ENCODE measurements at places on chromosomes 11 and 22.

DNA sequence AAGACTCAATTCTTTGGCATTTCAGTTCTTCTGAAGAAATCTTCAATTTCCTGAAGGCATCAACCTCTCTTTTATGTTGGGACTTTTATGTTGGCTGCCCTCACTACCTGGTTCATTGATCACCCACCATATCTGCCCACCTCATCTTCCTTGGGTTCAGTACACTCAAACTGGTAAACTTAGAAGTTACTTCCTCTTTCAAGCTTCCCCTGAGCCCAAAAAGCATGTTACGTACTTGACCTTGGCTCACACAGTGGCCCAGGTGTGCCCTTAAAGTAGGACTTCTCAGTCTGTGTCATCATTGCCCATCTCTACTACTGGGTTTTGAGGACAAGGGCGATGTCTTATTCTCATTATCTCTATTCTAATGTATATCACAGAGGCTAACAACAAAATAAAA is 86.1 kb downstream of the GRIA4 start:
- DNase-seq: no peak

DNA sequence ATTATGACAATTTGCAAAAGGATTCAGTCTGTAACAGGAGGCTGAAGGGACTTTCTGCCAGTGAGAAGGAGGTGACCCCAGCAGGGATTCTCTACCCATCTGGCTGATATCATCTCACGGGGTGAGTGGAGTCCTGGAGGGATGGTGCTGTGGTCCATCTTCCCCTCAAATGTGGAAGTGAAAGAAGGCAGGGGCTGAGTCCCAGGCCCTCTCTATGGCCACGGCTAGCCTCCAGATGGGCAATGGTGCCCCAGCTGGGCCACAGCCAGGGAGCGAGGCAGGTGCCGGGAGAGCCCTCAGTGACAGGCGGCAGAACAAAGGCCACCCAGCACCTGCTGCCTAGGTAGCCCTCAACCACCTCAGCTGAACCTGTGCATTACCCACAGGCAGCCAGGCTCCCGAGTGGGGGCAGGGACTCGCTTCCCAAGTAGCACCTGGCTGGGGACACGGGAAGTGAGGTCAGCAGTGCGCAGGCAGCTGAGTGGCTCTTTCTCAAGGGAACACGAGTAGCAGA is 6.7 kb downstream of the NECTIN1 start:
- DNase-seq: no peak

DNA sequence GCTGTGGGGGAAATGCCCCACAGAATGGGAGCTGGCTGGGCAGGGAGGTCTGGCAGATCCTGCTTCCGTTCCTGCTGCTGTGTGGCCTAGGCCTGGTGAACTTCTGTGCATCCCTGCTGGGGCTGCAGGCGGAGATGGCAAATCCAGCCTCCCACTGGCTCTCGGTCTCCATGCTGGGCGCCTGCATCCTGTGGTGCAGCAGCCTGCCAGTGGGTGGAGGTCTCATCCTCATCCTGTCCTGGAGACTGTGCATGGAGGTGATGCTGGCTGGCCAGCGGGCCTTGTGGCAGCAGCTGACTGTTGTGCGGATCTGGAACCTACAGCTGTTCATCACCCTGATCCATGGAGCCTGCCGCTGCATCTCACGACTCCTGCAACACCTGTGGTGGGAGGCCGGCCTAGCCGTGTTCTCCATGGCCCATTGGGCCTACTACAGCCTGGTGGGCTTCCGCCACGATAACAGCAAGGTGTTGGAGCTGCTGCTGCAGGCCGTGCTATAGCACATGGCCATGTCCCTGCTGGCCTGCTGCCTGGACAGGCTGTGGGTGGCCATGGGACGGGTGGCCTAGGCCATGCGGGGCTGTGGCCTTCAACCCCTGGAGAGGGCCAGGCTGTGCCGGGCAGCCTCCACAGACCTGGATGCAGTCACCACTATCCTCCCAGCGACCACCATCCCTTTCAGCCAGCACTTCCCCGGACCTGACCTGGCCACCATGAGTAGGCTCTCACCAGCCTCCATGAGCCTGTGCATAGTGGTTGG is 8.8 kb upstream of the RPL3 start:
- no peak for DNase-seq

DNA sequence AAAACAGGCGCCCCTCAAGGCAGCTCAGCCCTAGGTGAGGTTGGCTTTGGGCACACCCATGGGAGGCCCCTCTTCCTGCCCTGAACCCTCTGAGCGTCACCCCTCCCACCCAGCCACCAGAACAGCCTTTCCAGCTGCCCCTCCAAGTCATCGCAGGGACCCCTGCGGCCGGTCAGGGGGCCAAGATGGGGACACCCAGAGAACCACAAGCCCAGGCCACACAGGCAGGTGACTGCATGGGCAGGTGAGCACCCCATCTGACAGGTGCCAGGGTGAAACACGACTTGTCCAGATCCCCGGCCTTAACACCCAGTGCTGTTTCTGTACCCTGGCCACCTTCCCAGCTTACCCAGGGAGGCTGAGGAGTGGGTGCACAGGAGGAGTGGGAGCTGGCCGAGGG is 24.6 kb upstream of the GRAMD4 start:
- no peak for DNase-seq

GRCh38 chr11:62201376-62201775 is 7.1 kb upstream of the SCGB2A1 start:
- no peak for DNase-seq

DNA sequence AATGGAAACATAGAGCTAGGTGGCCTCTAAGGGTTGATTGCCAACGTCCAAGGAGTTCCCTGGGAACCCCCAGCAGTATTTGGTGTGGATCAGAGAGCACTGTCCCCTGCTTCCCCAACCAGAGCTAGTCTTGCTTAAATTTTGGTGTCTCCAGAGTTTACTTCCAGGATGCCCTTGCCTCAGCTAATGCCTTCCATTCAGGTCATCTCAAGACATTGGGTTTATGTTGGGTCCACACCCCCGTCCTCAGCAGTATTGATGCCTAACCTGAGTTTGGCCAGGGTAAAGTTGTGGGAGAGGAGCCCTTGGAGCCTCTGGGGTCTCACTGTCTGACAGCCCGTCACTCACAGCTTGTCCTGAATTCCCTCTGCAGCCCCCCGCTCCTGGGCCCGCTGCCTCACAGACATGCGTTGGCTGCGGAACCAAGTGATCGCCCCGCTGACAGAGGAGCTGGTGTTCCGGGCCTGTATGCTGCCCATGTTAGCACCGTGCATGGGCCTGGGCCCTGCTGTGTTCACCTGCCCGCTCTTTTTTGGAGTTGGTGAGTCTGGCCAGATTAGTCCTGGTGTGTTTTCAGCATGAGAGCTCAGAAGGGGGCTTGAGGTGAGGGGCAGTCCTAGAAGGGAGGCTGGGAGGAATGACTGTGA is 1.4 kb downstream of the RCE1 start:
- no peak for DNase-seq

GRCh38 chr11:126755526-126755925 is 245.0 kb downstream of the KIRREL3 start:
- DNase-seq: no peak

GRCh38 chr22:31229402-31230079 is 17.4 kb downstream of the LIMK2 start:
- no peak for DNase-seq

DNA sequence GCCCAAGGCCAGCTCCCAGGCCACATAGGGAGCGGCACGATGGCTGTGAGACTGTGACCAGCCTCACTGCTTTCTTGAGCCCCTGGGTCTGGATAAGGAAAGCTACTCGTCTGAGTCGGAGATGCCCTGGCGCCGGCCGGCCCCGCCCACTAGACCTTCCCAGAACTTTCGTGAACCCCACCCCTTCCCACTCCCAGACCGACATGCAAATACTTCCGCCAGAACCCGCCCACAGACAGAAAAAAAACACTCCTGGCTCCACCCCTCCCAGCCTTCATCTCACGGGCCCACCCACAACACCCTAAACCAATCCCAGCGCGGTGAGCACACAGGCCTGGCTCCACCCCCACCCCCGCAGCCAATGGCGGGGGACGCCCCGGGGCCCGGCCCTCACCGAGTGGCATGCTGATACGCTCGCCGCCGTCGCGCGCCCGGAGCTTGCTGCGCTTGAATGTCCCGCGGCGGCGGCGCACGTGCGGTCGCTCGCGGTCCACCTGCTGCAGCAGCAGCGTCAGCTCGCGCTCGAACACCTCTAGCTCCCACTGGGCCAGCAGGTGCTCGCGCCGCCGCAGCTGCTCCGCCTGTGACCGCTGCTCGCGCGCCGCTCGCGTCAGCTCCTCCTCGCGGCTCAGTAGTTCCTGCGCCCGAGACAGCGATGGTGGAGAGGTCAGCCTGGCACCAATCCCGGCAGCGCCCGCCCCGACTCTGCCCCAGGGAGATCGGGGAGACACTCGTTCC is 7.0 kb downstream of the MAP3K11 start:
- DNase-seq: no peak

DNA sequence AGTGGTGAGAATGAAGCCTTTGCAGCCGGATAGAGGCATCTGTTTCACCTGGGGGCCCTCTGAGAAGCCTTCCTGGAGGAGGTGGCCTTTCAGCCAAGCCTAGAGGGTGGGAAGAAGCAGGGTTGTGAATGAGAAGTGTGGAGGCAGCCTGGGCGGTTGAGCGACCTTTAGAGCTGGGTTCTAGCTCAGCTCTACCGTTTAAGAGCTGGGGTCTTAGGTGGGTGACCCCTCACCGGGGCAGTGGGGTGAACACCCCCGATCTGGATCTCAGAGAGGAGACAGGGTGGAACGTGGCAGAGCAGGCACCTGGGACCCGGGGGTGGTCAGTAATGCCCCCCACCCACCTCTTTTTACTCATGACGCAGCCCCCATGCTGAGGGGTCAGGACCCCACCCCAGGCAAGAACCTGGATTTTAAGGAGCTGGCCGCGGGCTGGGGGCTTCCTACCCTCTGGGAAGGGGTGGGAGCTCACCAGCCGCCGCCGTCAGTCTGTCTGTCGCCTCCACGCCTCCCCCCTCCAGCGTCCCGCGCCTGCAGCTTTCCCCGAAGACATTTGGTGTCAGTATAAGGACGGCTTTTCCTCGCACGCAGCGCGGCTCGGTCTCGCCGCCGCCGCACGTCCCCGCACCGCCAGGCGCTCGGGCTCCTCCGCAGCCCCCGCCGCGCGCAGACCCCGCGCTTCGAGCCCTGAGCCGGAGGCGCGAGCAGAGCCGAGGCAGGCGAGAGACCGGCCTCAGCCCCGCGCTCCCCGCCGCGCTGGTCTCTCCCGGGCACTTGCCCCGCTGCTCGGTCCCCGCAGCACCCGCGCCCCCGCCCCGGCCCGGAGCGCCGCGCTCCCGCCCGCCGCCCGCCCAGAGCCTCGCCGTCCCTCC is 13.3 kb upstream of the CACNA1I start:
- peak; percentile 32 for DNase-seq

- DNase-seq: no peak
These were observed 404 bp downstream of the DCHS1 start for GRCh38 chr11:6655020-6655789.

- no peak for DNase-seq
These were observed 22.9 kb downstream of the FAM76B start for GRCh38 chr11:95766701-95767100.

- no peak for DNase-seq
These were observed 201.5 kb downstream of the TRIM29 start for GRCh38 chr11:119936426-119936825.

- no peak for DNase-seq
These were observed 405.7 kb downstream of the BUD13 start for GRCh38 chr11:116366980-116367645.

GRCh38 chr22:20316217-20316843 is 3.5 kb downstream of the DGCR6L start:
- DNase-seq: no peak

DNA sequence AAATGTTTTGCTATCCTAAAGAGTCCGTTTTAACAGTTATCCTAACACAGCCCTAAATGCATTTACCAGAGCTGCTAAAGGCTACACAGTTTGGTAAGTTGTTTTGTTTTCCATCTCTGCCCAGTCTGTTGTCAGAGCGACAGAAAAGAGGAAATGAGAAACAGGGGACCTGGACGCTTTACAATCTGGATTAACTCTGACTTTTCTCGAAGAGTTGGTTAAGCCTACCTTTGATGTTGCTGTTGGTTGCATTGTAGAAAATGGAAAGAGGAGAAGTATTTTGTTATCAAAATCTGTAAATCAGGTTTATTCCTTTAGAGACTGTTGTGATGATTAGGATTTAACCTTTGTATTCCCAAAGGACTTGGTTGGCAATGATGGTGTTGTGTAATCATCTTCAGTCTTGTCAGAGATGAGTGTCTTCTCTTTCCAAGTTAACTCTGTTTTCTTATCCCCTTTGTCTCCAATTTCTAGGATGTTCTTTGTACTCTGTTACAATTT is 481 bp downstream of the ANGPTL5 start:
- DNase-seq: no peak

- DNase-seq: no peak
These were observed 17.9 kb upstream of the RRAS2 start for GRCh38 chr11:14376920-14377319.

DNA sequence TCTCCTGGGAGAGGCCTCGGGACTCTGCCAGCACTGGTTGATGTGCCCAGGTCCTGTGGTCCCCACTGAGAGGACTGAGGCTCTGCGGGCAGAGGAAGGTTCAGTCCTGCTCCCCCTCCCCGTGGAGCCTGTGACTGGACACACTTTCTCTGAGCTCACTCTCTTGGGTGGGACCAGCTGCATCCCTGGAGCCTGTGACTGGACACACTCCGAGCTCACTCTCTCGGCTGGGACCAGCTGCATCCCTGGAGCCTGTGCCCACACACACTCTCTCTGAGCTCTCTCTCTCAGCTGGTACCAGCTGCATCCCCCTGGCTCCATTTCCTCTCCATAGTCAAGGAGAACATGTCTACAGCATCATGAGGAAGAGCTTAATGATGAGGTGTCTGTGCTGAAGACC is 39.5 kb downstream of the TOLLIP start:
- DNase-seq: no peak

DNA sequence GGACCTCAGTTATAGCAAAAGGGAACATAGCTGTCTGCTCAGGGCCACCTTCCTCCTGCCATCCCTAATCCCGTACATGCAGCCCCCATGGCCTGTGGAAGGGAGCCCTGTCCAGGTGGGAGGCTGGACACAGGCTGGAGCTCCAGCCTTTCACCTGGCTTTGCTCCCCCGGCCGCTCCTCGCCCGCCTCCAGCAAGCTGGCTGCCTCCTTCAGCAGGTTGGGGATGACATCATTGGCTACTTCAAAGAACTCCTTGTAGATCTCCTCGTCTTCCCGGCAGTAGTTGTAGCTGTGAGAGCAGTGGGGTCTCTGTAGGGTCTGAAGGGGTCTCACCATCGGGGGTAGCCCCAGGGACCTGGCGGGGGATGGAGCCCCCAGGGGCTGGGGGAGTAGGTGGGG is 2.5 kb upstream of the MAP4K2 start:
- DNase-seq: no peak

Data from T follicular helper cell (primary cell).